ENCODE measurements at places on chromosomes 1 and 21.

DNA sequence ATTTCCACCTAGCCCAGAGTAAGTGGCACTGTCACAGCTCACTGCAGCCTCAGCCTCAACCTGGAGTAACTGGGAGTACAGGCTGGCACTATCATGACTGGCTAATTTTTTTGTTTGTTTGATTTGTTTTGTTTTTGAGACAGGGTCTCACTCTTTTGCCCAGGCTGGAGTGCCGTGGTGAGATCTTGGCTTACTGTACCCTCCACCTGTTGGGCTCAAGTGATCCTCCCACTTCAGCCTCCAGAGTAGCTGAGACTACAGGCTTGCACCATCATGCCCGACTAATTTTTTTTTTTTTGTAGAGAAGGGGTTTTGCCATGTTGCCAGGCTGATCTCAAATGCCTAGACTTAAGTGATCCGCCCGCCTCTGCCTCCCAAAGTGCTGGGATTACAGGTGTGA lies 2.5 kb downstream of the UCK2 start:
- no peak for DNase-seq

DNA sequence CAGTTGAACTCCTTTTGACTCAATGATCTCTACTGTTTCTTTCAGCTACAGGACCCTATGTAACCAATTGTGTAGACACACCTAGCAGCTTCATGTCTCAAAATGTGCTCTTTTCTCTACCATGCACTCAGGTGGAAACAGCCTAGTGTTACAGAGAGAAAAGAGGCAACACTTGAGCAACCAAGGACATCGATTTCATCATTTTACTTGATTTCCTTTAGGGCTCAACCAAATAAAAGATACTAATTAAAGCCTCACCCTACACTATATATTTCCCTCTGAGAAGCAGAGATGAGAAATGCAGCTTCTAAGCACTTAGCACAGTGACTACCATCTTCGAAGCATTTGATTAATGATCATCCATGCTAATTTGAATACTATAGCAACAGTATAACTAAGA lies 55.1 kb downstream of the PTGER3 start:
- DNase-seq = no peak

DNA sequence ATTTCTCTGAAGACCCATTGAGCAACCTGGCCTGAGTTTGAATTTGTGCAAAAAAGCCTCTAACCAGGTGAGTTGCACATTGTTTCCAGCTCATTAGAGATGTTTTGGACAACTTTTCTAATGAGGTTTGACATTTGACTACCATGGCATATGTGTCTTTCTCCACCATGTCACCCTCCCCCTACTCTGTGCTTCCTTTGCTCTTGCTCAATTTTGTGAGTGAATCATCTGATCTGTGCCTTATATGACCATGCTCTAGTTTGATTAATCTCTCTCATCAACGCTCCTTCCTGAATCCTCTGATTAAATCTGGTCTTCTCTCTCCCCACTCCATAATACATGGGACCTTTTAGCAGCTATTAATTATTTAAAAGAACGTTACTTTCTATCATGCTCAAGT lies 144.8 kb upstream of the SAMSN1 start:
- no peak for DNase-seq

DNA sequence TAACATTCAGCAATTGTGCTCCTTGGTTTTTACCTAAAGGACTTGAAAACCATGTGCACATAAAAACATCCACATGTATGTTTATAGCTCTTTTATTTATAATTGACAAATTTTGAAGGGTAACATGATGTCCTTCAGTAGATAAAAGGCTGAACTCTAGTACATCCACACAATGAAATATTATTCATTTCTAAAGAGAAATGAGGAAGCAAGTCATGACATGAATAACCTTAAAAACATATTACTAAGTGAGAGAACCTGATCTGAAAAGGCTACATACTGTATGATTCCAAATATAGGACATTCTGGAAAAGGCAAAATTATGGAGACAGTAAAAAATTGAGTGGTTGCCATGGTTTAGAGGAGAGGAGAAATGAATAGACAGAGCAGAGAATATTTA lies 50.3 kb downstream of the DRAM2 start:
- DNase-seq = no peak

DNA sequence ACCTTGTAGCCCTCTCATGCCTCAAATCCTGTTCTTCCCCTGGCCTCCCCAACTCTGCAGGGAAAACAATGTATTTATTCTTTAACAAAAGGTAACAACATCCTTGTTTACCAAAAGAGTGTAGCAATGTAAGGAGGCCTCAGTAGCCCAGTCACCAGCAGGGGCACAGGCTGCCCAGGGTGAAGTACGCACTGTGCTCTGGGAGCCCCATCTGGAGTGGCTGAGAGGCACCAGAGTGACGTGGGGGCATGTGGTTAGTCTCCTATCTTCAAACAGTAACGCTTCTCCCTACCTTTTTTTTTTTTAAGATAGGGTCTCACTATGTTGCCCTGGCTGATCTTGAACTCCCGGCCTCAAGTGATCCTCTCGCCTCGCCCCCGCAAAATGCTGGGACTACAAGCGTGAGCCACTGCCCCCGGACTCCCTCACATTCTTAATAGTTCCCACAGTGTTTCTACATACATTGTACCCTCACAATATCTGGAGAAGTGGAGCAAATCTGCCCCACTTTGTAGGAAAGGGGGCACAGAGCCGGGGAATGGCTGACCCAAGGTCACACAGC lies 51.3 kb upstream of the ECE1 start:
- DNase-seq = no peak

DNA sequence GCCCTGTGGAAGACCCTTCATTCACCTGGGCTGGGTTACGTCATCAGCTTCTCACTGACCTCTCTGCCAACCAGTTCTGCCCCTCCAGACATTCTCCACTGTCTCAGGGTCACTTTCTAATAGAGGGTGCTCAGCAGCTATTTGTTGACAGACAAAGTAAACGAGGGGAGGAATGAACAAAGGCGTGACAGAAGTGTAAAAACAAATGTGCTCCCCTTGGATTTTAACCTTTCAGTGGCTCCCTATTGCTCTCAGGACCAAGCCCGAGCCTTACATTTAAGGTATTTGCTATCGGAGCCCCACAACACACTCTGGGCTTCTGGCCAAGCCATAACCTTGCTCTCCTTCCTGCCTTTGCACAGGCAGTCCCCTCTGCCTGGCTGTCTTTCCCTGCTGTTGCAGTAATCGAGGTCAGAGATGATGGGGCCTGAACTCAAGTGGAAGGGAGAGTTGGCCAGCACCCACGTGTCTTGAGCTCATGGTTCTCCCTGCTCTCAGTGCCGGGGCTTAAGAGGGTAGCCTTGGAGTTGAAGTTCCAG lies 9.3 kb upstream of the MARCKSL1 start:
- no peak for DNase-seq

GRCh38 chr1:60066001-60066400 lies 7.6 kb downstream of the C1orf87 start:
- peak; percentile 60 for DNase-seq

GRCh38 chr1:21311016-21311415 lies 20.8 kb upstream of the ECE1 start:
- DNase-seq = no peak

GRCh38 chr21:31566611-31567010 lies 92.9 kb upstream of the SOD1 start:
- DNase-seq = no peak

DNA sequence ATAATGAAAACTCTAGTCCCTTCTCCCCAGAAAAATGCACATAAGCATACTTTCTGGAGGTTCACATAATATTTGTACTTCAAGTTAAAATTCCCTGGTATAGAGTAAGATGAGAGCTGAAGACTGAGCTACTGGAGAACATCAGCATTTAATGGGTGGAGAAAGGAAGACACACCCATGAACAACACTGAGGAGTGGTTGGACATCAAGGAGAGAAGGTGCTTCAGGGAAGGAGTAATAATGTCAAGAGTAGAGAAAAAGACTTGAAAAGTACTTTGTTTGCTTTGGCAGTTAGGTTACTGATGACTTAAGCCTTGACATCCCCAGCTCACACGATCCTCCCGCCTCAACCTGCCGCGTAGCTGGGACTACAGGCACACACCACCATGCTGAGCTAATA lies 21.9 kb downstream of the PEA15 start:
- DNase-seq = no peak

DNA sequence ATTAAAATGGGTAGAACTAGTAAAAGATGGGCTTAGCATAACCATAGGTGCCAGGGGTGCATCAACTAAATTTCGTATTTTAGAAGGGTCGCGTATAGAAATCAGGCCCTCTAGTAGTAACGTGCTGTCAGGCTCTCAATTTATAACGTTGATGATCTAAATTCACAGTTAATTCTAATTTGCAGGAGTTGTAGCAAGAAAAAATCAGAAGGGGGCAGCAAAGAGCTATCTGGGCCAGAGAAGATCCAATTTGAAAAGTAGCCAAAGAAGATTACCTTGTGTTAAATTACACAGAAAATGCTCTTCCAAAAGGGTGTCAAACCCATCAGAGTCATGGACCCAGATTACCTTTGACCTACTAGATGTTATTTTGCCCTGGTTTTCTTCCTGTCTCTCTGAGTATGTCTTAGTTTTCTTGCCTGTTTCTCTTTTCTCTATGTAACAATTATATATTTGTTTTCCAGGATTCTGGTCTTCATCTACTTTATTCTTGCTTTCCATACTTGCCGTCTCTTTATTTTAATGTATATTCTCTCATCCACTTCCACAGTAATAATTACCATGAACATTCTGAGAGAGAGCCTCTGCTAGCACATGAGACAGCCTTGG lies 1030.9 kb downstream of the AMY1C start:
- peak; percentile 10 for DNase-seq

DNA sequence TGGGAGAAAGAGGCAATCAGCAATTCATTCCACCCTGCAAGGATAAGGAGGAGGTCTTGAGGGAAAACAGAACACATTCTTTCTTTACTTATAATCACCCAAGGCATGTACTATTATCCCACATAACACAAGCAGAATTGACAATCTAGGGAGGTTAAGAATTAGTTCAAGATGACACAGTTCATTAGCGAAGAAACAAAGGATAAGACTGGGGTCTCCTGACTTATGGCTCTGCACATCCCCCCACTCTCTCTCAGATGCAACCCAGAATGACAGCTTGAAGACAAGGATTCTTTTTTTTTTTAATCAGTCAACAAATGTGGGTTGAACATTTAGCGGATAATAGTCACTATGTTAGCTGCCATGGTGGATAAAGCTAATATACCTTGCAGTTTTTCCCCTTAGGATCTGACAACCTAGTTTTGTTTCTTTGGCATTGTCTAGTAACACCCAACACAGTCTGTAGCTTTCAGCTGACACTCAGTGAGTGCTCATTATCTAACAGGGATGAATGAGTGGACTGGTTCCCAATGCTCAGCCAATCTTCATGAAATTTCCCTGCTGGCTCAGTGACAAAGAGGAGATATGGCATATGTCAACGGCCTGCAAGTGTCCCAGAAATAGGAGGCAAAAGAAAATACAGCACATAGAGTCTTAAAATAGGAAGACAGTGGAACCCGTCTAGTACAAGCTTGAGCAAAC lies 35.1 kb downstream of the RXRG start:
- no peak for DNase-seq

- no peak for DNase-seq
Measured at GRCh38 chr21:44303490-44303981, 3.7 kb downstream of the PFKL start.

- peak; percentile 97 for DNase-seq
Measured at GRCh38 chr1:223700942-223701637, 11.2 kb upstream of the CAPN2 start.

DNA sequence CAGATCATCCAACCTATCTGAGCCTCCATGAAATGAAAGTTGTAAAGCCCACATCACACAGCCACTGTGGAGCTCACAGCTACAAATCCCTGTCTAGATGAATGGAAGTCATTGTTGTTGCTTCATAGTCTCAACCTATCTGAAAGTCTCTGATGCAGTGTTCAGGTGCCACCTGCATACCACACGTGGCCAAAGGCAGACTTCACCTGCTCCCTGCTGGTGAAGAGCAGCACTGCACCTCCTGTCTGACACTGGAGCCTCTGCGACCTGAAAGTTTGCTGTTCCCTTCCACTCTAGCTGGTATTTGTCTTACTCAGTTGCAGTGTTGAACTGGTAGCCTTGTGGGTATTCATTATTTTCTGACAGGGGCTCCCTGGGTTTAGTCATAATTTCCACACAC lies 18.4 kb downstream of the LORICRIN start:
- no peak for DNase-seq

DNA sequence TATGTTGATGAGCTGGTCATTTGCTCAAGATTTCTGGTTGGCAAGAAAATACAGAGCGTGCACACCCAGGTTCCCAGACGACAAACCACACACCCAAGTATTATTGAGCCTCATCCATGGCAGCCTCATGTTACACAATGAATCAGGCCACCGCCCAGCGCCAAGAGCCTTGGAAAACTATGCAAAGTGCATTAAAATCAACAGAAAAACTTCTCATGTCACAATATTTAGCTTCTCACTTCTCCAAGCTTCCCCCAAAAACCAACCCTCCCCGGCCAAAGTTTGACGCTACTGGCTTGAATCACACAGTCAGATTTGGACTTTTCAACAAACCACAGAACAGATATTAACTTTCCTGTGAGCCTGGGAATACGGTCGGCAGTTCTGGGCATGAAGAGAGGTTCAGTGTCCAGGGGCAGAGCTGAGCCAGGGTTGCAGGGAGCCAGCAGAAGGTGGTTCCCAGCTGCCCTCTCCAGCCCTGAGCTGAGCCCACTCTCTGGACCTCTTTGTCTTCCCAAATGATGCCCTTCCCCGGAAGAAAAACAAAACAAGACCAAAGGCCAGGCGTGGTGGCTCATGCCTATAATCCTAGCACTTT lies 71.1 kb downstream of the SETD4 start:
- peak; percentile 82 for DNase-seq

DNA sequence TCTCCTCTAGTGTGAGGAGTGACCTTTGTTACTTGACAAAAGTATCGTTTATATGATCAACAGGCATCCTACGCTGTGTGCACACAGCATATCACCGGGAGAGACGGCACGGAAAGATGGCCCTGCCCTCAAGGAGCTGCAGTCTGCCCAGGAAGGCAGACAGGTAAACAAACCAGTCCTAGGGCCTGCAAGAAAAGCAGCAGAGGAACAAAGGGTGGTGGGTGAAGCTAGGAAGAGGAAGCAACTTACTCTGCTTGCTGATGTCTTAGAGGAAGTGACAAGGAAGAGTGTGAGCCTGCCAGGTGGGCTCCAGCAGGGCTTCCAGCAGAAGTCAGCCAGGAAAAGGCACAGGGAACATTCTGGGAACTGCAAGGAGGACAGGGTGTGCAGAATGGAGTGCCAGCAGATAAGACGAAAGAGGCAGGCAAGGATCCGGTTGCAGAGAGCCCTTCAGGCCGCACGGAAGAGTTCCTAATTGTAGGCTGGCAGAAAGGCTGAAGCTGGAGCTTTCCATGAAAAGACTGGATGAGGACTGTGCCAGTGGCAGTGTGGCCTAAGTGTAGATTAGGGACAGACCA lies 106.7 kb downstream of the SLC45A1 start:
- no peak for DNase-seq

Measured in fibroblast of the aortic adventitia (primary cell).